HFF-Myc (cell line): ENCODE measurements at places on chromosomes 6 and 20.

- DNase-seq: peak; percentile 25
These were observed 156.0 kb upstream of the SOX4 start for GRCh38 chr6:21437581-21437980.

GRCh38 chr6:38929560-38929959 lies 119.0 kb upstream of the GLP1R start:
- no peak for DNase-seq

- no peak for DNase-seq
These were observed 31.2 kb downstream of the CITED2 start for GRCh38 chr6:139343052-139343750.

DNA sequence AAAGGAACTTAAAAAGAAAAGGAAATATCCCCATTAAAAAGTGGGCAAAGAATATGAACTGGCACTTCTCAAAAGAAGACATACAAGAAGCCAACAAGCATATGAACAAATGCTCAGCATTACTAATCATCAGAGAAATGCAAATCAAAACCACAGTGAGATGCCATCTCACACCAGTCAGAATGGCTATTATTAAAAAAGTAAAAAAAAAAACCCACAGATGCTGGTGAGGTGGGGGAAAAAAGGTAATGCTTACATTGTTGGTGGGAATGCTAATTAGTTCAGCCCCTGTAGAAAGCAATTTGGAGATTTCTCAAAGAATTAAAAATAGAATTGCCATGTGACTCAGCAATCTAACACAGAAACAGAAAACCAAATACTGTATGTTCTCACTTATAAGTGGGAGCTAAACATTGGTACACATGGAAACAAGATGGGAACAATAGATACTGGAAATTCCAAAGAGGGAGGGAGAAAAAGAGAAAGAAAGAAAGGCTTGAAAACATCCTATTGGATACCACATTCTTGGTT lies 437.1 kb downstream of the GRIK2 start:
- DNase-seq: no peak

- no peak for DNase-seq
These were observed 32.8 kb downstream of the KIF25 start for GRCh38 chr6:168030218-168030746.

- DNase-seq: no peak
These were observed 47.2 kb downstream of the QKI start for GRCh38 chr6:163461696-163462095.

GRCh38 chr20:40592941-40593340 lies 96.1 kb downstream of the MAFB start:
- no peak for DNase-seq

DNA sequence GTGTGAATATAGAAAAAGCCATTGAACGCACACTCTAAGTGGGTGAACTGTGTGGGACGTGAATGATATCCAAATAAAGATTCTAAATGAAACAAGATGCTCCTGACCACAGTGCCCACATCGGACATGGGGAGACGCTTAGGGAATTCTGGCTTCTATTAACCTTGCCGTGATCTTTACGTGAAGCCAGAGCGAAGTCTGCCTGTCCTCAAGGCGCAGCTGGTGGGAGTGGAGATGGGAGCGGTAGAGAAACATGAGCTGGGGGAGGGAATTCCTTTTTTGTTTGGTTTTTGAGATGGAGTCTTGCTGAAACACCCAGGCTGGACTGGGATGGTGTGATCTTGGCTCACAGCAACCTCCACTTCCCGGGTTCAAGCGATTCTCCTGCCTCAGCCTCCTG lies 46.0 kb downstream of the VSTM2L start:
- no peak for DNase-seq

- no peak for DNase-seq
These were observed 922.2 kb upstream of the MAP3K7 start for GRCh38 chr6:91509039-91509438.

DNA sequence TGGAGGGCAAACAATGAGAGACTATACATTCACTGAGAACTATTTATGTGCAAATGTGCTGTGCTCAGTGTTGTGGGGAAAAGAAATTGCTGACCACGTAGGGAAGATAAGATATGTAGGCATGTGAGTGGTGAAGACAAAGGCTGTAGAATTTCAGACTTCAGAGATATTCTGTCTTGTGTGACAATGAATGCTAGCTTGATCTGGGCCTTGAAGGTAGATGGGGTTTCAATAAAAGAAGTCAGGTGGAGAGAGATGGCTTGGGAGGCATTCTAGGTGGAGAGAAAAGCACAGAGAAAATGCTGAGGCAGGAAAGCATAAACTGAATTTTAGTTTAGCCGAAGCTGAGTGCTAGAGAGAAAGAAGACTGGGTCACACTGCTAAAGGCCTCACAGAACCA lies 56.8 kb upstream of the EEF1A1 start:
- DNase-seq: no peak

GRCh38 chr6:89612121-89612520 lies 26.4 kb downstream of the LYRM2 start:
- DNase-seq: no peak

GRCh38 chr6:169810066-169810989 lies 58.9 kb downstream of the ERMARD start:
- DNase-seq: no peak

GRCh38 chr6:10408457-10408856 lies 6.4 kb downstream of the TFAP2A start:
- DNase-seq: no peak

GRCh38 chr6:36443471-36444428 lies 950 bp downstream of the KCTD20 start:
- no peak for DNase-seq

- DNase-seq: no peak
These were observed 37.0 kb downstream of the EFHC1 start for GRCh38 chr6:52457096-52457495.

- DNase-seq: no peak
These were observed 1.1 kb downstream of the MGME1 start for GRCh38 chr20:17969884-17970409.

GRCh38 chr6:18601516-18602020 lies 214.4 kb downstream of the RNF144B start:
- DNase-seq: no peak

GRCh38 chr6:125808060-125808459 lies 17.3 kb downstream of the NCOA7 start:
- DNase-seq: no peak

DNA sequence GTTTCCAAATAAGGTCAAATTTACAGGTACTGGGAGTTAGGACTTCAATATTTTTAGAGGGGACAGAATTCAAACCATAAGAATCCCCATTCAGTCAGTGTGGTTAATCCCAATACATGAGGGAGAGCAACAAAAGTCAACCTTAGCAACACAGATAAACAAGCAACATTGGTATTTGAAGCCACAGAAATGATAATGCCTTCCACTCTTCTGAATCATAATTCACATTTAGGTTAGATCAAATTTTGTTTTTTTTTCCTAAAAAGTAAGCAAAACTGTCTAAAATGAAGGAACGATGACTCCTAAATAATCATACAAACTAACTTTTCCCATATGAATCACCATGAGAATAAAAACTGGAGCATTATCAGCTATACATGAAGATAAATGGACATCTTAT lies 246.0 kb upstream of the TENT5A start:
- no peak for DNase-seq

GRCh38 chr6:166195860-166196238 lies 28.2 kb upstream of the TBXT start:
- DNase-seq: no peak

GRCh38 chr20:61896058-61896961 lies 169.4 kb downstream of the TAF4 start:
- DNase-seq: no peak

DNA sequence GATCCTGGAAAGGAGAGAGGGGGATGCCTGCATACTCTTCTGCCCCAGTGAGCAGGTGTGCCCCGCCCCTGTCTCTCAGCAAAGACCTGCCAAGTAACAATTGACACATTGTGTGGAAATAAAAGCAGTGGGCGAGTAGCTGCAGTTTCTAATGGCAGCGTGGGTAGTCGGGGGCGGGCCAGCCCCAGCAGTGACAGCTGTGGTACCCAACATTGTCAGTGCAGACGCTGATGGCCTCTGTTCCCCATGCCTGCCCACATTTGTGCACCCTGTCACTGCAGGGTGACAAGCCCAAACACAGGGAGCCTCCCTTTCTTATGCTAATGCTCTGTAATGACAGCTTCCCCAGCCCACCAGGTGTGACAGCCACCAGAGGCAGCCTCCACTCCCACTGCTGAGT lies 491.7 kb downstream of the DHX35 start:
- DNase-seq: no peak

DNA sequence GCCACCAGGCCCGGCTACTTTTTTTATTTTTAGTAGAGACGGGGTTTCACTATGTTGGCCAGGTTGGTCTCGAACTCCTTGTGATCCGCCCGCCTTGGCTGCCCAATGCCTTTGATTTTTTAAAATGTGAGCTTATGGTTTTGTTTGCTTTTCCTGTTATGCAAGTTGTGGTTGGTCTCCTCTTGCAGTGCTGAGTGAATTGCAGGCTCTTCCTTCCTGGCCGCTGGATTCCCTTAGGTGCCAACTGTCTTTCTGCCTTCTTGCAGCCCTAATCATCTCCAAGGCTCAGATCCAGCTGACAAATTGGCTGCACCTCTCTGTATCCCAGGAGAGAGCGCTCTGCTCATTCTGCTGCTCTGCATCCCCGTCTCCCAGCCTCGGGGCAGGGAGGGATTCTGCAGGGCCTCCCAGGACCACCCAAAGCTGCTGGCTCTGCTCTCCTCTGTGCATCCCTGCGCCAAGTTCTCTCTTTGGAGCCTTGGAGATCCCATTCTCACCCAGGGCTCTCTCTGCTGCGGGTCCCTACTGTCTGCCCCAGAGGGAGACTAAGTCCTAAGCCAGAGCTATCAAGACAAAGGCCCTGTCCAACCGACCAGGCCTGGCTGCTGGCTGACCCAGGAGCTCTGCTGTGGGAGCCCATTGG lies 14.1 kb upstream of the EMILIN3 start:
- DNase-seq: no peak

GRCh38 chr20:54292185-54292584 lies 84.3 kb downstream of the PFDN4 start:
- DNase-seq: peak; percentile 4

DNA sequence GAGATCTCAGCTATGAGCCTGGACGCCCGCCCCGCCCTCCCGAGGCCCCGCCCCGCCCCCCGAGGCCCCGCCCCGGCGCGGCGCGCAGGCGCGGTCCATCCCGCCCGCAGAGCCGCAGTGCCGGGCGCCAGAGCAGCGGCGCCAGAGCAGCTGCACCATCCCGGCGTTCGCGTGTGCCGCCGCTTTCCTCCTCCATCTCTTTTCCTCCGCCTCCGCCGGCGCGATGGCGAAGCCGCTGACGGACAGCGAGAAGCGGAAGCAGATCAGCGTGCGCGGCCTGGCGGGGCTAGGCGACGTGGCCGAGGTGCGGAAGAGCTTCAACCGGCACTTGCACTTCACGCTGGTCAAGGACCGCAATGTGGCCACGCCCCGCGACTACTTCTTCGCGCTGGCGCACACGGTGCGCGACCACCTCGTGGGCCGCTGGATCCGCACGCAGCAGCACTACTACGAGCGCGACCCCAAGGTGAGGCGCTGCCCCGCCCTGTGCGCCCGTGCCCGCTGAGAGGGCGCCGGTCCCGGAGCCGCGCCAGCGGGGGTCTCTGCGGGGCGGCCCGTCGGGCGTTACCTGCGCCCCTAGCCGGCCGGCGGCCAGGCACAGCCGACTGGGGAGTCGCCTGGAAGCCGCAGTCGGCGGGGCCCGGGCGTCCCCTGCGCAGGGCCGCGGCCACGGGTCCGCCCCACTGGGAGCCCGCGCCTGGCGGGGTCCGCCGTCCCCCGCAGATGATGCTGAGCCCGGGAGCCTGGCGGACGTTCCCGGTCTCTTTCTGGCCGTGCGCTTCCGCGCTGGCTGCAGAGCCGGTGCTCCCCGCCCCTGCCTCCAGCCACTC lies at the start of gene PYGB:
TSS of gene PYGB (plus strand) at position 130 of the 830 bp plus-strand sequence. CDS start at position 224, 94 bp downstream.
- peak; percentile 51 for DNase-seq

GRCh38 chr20:50169329-50169823 lies 15.9 kb upstream of the PEDS1 start:
- DNase-seq: peak; percentile 66

- no peak for DNase-seq
These were observed 91.9 kb downstream of the TNFAIP3 start for GRCh38 chr6:137958811-137959565.

- DNase-seq: no peak
These were observed 777.0 kb downstream of the C6orf118 start for GRCh38 chr6:164532198-164533044.

DNA sequence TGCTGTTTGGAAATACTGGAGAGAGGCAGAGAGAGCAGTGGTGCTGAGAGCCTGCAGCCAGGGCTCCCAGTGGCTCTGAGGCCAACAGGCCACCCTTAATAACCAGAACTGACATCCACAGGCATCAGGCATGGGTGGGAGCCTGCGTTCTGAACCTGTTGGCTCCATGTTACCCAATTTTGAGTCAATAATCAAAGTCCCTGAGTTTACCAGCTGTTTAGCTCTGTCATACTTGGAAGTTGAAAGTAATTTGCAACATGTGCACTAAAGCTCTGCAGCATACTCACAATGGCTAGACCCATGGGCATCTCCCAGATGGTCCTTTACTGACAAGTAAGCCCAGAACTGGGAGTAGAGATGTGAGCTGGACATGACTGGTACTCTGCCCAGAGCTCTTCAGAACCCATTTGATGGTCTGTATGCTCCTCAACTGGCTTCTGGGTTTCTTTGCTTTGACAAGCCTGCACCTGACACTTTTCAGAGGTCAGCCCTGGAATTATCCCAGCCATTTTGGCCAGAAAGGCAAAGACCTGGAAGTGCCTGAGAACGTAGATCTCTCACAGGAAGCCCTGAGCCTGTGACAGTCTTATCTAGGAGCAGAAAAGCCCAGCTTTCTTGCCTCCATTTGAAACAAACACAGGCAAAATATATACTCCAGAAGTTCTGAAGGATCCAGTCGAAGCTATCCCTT lies 122.4 kb upstream of the CITED2 start:
- DNase-seq: no peak

DNA sequence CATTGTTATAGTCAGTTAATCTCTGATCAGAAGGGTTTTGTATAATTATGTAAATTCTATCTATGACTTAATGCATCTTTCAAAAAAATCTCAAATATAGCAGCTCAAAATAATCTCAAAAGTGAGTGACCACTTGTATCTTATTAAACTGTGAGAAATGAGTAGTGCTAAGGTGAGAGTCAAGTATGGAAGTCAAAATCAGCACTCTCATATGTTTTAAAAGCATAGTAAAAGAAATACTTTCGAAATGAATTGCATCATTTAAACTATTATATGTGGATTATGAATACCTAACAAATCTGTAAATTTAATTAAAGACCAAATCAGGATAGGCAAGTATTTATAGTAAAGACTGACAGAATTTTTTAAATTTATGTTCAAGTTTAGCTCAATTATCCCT lies 645.6 kb downstream of the PHF3 start:
- no peak for DNase-seq

GRCh38 chr6:107820338-107821261 lies 3.5 kb downstream of the SCML4 start:
- no peak for DNase-seq

DNA sequence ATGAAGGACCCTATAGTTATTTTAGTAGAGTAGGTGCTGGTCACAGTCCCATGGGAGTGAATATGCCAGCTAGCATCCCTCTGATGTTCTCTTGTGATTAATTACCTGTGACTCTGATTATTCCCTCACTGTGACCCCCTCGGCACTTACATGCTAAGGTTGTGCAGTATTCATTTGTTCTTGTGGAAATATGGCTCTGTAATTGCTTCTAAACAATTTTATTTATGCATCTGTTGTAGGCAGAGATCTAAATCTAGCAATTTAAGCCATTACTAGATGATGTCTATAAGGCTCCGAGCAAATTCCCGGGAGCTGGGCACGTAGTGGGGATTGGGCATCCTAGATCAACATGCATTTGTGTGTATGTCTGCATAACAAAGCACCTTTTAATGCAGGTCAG lies 961.7 kb downstream of the KIF16B start:
- no peak for DNase-seq

GRCh38 chr6:72218125-72218524 lies 331.8 kb downstream of the RIMS1 start:
- DNase-seq: peak; percentile 5
